ENCODE measurements at places on chromosomes 4 and X.

GRCh38 chr4:67327245-67328017 is 217.9 kb downstream of the CENPC start:
- DNase-seq, result peak; percentile 54

- no peak for DNase-seq
These were observed 518.9 kb downstream of the MID1IP1 start for GRCh38 chrX:39320165-39320564.

DNA sequence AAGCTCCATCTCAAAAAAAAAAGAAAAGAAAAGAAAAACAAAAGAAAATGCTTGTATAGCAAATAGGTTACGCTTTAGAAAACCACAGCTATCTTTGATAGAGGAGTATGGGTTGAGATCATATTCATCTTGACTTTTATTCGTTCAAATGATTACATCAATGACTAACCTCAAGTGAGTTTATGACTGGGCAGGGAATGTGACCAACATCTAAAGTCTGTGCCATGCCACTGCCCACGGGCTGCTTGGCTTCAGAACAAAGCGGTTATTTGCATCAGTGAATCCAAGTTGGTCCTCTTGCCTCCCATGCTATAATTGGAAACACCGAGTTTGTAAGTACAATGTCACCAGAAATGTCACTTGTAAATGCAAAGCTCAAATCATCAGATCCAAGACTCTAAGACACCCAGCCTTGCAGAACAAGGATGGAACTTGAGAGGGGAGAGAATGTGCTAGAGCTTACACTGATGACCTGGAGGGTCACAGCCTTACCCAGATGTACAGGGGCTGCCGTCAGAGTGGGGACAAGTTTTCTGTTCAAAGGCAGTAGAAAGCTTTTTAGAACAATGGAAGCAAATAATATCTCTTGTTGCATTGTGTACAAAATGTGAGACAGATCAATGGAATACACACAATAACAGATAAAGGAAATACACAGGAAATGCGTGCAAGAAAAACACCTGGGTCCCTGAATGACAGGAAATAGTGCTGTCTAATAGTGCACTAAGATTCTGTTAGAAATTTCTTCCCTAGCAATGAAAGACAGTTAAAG is 8.4 kb upstream of the OPN1LW start:
- no peak for DNase-seq

DNA sequence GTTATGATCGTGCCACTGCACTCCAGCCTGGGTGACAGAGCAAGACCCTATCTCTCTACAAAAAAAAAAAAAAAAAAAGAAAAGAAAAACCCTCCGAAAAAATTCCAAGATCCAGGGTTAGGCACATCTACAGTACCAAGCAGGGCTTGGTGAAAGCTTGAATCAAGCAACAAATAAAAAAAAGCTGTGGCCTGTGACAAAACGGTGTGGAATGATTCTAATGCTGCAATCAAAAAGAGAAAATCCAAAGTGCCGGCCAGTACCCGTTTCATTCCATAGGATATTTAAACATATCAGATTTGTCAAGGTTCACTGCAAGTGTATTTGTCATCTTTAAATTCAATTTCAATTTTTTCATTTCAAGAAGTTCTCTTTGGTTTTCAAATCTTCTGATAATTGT is 20.5 kb downstream of the RWDD4 start:
- no peak for DNase-seq

DNA sequence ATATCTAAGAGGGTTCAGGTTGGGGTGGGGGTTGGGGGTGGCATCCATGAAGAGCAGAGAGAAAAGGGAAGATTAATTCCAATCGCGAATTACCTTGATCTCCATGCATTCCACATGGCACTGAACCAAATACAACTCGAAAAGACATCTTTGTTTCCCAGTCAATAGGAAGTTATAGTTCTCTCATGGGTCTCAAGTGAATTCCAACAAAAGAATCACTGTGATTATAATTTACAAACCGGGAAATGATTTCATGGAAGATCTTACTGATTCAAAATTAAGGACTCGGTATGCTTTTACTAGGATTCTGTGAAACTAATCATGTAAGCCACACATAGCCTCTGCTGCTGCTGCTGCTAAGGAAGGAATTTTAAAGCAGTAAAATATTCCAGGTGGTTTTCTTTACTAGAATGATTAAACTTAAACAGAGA is 26.6 kb upstream of the AMELX start:
- DNase-seq, result no peak

DNA sequence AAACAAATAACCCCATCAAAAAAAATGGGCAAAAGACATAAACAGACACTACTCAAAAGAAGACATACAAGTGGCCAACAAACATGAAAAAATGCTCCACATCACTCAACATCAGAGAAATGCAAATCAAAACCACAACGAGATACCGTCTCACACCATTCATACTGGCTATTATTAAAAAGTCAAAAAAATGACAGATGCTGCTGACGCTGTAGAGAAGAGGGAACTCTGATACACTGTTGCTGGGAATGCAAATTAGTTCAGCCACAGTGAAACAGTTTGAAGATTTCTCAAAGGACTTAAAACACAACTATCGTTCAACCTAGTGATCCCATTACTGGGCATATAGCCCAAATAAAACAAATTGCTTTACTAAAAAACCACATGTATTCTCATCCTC is 671.2 kb upstream of the FTHL17 start:
- no peak for DNase-seq

DNA sequence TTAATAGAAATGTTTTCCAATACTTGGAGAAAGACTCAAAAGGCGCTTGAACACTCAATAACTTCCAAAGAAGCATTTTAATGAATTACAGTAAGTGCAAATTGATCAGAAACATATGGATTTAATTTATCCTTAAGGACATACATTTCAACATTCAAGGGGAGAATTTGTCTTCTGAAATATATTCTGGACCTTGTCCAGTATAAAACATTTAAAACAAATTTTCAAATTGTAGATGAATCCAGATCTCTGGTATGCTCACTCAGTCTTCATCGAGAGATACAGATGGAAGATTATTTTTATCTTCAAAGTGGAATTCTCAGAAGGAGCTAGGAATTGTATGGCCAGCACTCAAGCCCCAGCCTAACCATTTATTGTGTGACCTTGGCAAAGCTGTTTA is 310.4 kb downstream of the ZNF674 start:
- no peak for DNase-seq

DNA sequence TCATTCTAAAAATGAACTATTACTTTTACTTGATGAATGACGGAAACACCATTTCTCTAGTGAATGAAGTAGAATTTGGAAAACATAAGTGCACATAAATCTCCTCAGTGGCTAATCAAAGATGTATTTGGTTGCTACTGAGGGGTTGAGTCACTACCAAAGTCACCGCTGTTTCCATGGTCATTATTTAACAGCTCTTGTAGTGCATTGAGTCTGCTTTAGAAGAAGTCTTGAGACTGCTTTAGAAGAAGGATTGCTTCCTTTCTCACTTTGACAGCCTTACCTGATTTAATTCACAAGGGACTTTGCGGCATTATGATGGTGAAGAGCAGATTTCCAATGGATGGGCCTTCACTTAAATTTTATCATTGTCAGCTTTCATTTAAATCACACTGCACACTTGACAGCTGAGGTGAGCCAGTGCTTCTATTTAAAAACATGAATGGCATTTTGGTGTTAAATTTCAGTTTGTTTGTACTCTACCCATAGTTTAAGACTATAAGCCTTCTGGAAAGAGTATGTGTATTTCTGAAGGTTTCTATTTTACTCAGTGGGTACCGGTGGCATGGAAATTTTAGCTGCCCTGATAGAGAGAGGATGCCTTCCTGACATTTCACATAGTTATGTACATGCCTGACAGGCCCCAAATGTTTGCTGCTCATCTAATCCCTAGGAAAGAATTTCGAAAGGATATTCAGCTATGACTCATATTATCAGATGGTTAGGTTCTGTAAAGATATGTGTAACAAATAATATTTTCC is 9.5 kb downstream of the ASB5 start:
- no peak for DNase-seq

- no peak for DNase-seq
These were observed 563.1 kb upstream of the FRG1 start for GRCh38 chr4:189377569-189377968.

DNA sequence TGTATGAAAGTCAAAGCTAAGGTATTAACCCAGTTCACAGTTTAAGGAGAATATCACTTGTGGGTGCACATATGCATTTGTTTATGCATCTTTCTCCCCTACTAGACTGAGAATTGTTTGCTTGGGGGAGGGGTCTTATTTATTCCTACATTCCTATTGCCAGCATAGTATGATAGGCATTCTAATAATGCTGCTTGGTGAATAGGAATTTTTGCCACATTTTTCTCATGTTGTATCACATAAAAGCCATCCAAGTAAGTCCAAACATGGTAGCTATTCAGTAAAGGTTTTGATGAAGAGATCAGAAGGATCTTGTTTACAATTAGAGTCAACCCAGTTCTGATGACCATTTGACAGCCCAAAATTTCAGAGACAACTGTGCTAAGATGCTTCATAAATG is 48.6 kb downstream of the ASB9 start:
- no peak for DNase-seq

DNA sequence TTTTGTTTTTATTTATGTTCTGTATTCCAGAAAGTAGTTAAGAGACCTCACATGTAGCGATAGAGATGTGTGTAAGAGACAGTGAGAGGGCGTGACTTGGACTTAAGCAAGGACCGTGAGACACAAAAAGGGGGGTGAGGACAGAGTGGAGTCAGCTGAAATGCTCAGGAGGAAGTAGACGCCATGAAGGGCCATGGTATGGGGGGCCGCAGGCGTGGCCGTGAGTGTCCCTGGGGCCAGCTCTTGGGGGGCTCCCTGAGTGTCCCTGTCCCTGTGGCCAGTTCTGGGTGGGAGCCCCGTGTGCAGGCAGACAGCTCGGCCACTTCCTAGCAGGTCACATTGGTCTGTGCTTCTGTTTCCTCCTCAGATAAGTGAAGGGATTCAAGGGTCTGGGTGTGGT is 23.0 kb upstream of the MSANTD1 start:
- DNase-seq, result no peak

DNA sequence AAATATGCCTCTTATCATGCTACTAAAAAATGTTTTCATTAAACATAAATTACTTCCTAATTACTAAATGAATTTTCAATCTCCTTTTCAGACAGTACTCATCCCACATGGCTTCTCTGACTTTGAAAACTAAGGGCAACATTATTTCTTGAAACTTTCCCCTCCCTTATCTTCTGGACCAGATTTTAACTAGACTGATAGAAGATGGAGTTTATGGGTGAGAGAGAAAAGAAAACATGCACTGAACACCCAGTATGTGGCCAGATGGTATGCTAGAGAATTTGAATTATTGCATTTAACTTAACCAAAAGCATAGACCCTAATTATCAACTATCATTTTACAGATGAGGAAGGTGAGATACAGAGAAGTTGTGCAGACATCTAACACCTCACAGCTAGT is 16.8 kb downstream of the CNOT6L start:
- no peak for DNase-seq
